ENCODE measurements at places on chromosomes 12 and 14.

- DNase-seq: no peak
Measured at GRCh38 chr14:101501341-101501740, 60.0 kb upstream of the DIO3 start.

DNA sequence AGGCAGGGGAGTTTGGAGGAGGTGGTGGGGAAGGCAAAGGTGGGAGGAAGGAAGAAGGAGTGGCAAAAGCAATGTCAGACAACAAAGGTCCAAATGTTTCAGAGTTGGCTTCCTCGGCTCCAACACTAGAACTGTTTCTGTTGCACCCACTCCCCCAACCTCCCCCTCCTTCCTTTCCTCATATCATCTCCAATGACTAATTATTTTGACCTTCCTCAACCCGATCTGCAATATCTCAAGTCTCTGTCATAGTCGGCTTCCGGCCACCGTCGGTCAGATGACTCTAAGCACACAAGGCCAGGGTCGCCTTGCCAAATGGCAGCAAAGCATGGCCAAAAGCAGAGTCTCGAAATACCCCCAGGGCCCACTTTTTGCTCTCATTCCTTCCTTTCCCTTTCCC is 637.0 kb upstream of the TBX3 start:
- DNase-seq: no peak

- DNase-seq: no peak
Measured at GRCh38 chr14:23069413-23069806, 12.1 kb upstream of the CDH24 start.

GRCh38 chr12:92971859-92972524 is 42.9 kb upstream of the EEA1 start:
- peak; percentile 84 for DNase-seq

- peak; percentile 23 for DNase-seq
Measured at GRCh38 chr12:46711756-46712155, 114.0 kb downstream of the SLC38A4 start.

DNA sequence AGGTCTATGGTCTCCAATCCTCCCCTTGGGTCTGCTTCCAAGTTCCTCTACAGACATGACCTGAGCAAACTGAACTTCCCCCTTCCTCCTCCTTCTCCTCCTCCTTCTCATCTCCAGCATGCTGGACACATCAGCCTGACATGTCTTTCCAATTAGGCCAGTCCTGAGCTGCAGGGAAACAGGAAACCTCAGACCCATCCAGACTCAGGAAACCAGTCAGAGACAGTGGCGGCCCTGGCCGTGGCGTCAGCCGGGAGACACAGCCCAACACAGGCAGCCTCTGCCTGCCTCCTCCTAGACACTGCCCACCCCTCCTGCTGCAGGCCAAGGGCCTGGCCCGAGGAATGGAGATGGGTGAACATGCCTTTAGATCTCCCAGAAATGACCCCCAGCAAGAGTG is 468.8 kb downstream of the BCL11B start:
- no peak for DNase-seq

GRCh38 chr12:122227341-122227740 is 1.5 kb upstream of the DIABLO start:
- DNase-seq: no peak

Data from astrocyte (in vitro differentiated cells and primary cell).